T-cell (primary cell): ENCODE measurements at places on chromosomes 7 and 10. TPM values are rescaled to one million over a fixed set of nuclear protein-coding genes. Genes with fewer than 3 reads are reported as not detected.

- no peak for DNase-seq
Measured at GRCh38 chr10:103193820-103194529, 903 bp upstream of the NT5C2 start.

GRCh38 chr10:59895629-59896116 lies 10.7 kb downstream of the CCDC6 start:
- no peak for DNase-seq

GRCh38 chr10:95485056-95485844 lies 75.9 kb downstream of the SORBS1 start:
- no peak for DNase-seq

Gene BUD23
- 90.0 TPM for total RNA-seq

GRCh38 chr7:2354939-2355704 lies 495 bp downstream of the EIF3B start:
- no peak for DNase-seq

GRCh38 chr10:78892338-78893176 lies 176.2 kb upstream of the ZMIZ1 start:
- no peak for DNase-seq

GRCh38 chr10:10499839-10500238 lies 517.8 kb upstream of the CELF2 start:
- no peak for DNase-seq

Gene IFIT1B
- total RNA-seq, result not detected

Gene PSD
- 8.7 TPM for total RNA-seq

DNA sequence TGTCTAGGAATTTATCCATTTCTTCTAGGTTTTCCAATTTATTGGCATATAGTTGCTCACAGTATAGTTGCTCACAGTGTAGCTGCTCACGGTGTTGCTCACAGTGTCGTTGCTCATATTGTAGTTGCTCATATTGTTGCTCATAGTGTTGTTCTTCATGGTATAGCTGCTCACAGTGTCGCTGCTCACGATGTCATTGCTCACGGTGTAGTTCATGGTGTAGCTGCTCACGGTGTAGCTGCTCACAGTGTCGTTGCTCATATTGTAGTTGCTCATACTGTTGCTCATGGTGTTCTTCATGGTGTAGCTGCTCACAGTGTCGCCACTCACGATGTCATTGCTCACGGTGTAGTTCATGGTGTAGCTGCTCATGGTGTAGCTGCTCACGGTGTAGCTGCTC lies 7.7 kb upstream of the PRKAR1B start:
- DNase-seq, result no peak

GRCh38 chr10:8053446-8054243 lies 843 bp upstream of the GATA3 start:
- DNase-seq, result peak; percentile 91

- DNase-seq, result no peak
Measured at GRCh38 chr7:20700453-20701227, 85.2 kb downstream of the ABCB5 start.

- DNase-seq, result no peak
Measured at GRCh38 chr7:106756884-106757283, 95.9 kb upstream of the CCDC71L start.

Gene GOLGA7B
- 11.5 TPM for total RNA-seq

DNA sequence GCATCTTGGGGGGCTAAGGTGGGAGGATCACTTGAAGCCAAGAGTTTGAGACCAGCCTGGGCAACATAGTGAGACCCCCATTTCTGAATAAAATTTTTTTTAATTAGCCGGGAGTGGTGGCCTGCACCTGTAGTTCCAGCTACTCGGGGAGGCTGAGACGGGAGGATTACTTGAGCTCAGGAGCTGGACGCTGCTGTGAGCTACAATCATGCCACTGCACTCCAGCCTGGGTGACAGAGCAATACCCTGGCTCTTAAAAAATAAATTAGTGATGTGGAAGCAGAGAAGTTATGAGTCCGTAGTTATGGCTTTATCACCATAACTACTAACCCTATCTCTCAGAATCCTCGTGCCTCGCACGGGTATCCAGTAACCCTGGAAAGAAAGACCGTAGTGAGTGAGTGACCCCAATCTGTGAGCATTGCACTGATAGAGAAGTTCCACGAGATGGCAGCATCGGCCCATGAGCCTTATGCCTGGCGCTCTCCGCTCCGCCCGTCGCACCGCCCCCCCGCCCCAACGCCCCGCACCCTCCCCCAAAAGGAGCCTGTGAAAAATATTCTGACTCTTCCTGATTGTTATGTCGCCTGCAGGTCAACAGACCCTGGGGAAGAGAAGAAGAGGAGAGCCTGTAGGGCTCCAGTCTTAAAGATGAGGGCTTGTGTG lies 4.9 kb upstream of the SLC29A3 start:
- DNase-seq, result peak; percentile 38

DNA sequence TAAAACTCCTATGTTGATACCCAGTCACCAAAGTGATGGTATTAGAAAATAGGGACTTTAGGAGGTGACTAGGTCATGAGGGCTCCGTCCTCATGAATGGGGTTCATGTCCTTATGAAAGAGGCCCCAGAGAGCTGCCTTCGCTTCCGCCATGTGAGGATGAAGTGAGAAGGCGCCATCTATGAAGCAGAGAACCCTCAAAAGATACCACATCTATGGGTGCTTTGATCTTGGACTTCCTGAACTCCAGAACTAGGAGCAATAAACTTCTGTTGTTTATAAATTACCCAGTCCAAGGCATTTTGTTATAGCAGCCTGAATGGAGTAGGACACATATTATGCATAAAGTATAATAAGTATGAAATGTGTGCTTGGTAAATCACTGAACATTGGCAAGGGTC lies 8.1 kb upstream of the PDSS1 start:
- DNase-seq, result no peak

DNA sequence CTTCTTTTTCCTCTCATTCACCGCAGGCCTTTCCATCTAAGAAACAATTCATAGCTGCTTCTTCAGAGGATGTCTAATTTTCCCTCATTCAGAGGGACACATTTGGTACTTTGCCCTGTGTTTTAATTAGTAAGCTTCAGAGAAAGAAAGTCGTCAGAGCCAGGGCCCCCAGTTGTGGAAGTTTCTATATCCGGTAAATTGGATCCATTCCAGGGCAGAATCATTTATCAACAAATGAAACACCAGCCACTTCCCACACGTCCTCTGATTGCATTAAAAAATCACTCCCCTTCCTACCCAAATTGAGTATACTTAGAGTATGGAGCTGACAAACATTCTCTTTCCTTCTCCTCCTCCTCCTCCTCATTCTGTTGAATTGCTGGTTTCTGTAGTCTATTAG lies 205.8 kb upstream of the HDAC9 start:
- no peak for DNase-seq

GRCh38 chr10:124696446-124697392 lies 47.5 kb downstream of the FAM53B start:
- no peak for DNase-seq

GRCh38 chr10:79487296-79488194 lies 24.8 kb upstream of the EIF5AL1 start:
- no peak for DNase-seq

Gene CHRM2
- not detected for total RNA-seq

Gene CLDN15
- total RNA-seq, result 46.5 TPM

Gene ICA1
- total RNA-seq, result 0.82 TPM

DNA sequence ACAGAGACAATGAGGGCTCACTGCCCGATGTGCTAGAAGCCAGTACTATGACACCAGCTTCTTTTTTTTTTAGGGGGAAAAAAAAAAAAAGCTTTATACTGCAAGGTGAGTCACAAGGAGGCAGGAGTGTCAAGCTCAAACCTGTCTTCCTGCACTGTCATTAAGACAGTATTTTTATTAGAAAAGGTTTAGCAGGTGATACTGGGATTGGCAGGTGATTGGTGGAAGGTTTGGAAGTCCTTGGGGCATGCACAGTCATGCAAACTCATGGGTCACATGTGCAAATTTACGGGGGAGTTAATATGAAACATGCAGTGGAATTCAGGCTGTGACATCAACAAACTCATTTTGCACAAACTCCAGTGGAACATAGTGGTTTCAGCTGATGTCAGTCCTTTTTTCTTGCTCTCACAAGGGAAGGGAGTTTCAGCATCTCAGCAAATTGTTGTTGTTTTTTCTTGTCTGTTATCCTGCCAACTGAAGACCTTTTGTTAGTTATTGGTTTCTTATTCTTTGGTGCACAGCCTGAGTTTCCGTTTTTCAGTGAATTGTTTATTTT lies 530.6 kb downstream of the ANKRD7 start:
- DNase-seq, result no peak

DNA sequence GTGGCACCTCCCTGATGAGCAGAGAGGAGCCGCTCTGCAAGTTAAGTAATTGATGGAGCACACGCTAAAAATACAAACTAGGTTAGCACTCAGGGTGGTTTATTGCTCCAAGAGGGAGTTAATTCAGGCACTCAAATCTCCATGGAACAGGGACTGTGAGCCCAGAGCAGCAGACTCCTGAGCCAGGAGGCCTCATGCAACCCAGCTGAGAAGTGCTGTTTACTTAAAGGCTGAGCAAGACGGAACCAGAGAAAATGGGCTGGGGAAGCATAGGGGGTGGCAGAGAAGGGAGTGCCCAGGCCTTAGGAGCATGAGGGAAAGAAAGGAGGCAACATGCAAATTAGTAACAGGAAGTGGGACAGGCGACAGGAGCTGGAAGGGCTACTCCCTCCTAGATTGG lies 174.1 kb downstream of the KCNMA1 start:
- DNase-seq, result no peak

Gene SEMA3C
- total RNA-seq, result 1.2 TPM

DNA sequence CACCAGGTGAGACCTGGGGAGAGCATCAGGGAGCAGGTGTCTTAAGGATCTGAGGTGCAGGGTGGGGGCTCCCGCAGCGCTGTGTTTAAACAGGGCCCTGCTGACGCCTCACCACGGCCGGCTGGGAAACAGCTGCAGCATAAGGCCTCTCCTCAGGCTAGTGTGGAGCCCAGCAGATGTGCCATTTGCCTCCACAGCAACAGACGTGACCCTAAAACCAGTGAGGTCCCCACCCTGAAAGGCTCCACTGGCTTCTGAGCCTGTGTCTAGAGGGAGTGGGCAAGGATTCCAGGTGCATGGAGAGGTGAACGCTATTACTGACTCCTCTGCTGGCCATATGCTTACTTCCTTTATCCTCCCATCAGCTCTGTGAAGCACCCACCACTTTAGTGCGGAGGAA lies 47.8 kb downstream of the SYPL1 start:
- DNase-seq, result no peak

DNA sequence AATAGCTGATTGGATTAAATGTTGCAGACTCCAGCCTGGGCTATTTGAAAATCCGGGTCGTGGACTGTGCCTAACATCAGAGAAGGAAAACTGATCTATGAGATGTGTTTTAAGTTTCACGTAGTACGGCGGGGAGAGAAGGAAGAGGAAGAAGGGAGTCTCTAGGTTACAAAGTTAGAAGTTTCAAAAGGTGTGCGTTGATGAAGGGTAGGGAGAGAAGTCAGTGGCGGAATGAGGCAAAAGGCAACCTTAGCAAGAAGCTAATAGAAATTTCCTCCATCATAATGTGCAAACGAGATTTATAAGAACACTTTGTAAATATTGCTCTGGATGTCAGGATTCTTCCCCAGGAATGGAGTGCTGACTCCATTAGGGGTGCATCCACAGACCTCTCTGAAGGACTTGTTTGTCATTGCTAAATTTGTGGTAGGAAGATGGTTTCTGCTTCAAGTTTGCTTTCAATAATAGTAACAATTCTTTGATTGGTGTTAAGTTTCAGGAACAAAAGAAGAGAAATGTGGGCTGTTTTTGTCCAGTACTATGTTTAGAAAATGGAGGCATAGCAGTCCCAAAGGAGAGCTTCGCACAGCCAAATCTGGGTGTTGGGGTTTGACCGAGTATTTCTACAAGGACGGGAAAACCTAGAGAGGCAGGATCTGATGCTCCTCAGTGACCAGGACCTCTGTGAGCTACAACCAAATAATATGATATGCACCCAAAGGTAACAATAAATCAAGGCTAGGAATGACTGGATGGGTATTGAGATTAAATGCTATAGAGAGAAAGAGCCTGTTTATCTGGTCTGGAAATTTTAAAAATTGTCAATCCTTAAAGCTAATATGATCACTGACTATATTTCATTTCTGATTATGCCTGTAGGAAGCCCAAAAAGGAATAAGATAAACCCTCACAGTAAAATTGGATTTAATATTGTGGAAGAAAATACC lies 8.2 kb downstream of the TWIST1 start:
- DNase-seq, result no peak

DNA sequence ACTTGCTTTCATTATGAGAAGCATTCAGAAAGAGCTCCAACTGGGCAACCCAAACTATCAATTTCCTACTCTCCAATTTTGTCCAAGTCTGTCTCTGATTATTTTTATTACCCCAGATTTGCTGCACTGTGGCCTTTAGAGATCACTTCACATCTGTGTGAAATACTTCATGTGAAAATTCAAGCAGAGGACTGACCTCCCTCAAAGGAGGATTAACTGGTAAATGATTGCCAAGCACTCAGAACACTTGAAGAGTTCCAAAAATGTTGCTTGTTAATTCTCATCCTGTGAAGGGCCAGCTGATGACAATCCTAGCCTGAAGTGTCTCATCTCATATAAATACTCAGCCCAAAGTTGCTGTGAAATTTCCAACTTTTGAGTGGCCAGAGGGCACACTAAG lies 182.8 kb upstream of the DGKB start:
- no peak for DNase-seq

DNA sequence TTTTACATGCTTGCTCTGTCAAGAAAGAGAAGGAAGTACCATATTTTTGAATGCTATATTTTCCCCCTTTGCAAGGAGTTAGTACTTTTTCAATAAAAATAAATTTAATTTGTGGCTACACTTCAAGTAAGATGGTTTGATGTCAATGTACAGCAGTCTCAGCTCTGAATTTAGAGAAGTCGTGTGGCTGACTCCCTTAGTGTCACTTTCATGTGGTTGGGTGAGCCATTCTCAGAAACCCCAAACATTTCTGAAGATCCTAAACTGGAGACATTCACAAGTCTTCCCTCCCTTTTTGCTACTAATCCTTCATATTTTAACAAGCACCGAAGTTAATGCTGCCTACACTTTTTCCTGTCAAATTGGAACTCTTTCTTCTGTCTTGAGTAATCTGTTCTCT lies 244.4 kb downstream of the DYNC1I1 start:
- DNase-seq, result no peak

Gene SHTN1
- 0.62 TPM for total RNA-seq

Gene HECW1
- not detected for total RNA-seq

Gene AGR3
- not detected for total RNA-seq

- no peak for DNase-seq
Measured at GRCh38 chr10:13224210-13224995, 9.8 kb downstream of the UCMA start.

Gene AGK
- 32.4 TPM for total RNA-seq

GRCh38 chr7:141754939-141755338 lies 9.0 kb upstream of the TAS2R3 start:
- no peak for DNase-seq

DNA sequence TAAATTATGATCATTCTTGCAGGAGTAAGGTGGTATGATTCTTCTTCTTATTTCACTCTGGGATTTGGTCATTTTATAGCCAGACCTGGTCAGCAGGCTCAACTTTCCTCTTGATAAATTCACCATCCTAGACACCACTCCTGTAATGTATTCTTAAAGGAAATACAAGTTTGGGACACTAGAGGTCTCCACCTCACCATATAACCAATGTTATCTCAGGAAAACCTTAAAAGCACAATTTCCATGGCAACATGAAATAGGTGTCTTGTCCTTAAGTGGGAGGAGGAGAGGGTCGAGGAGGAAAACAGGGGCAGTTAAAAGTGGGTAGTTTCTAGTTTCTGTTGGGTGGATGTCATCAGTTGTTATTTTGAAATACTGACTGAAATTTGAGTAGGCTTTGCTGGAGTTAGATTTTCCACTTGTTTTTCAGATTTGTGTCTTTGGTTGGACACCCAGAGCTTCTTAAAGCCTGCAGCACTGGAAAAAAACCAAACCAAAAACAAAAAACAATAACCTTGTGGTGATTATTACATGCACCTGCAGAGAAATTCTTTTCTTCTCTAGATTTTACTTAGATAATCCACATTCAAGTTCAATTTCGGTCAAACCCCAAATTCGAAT lies 163.1 kb downstream of the PRKCQ start:
- DNase-seq, result no peak
